ENCODE measurements at places on chromosomes 3 and 15.

- DNase-seq = no peak
These were observed 50.3 kb upstream of the PLSCR5 start for GRCh38 chr3:146655333-146655996.

GRCh38 chr3:148707601-148708380 is 10.1 kb downstream of the AGTR1 start:
- DNase-seq = no peak

DNA sequence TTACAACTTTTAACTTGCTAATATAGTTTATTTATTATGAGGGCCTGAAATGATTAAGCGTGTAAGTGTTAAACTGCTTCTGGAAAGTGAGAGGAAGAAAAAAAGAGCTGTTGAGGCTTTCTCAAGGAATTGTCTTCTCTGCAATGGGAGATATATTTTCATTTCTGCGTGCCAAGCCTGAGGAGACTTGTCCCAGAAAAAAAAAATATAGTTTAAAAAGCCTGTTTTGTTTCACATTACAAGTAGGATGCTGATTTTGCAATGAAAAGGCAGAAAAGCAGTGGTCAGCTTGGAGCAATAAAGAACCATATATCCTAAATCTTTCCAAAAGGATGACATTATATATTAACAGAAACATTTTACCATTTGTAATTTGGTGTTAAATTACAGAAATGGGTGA is 115.5 kb downstream of the GMNC start:
- DNase-seq = no peak

DNA sequence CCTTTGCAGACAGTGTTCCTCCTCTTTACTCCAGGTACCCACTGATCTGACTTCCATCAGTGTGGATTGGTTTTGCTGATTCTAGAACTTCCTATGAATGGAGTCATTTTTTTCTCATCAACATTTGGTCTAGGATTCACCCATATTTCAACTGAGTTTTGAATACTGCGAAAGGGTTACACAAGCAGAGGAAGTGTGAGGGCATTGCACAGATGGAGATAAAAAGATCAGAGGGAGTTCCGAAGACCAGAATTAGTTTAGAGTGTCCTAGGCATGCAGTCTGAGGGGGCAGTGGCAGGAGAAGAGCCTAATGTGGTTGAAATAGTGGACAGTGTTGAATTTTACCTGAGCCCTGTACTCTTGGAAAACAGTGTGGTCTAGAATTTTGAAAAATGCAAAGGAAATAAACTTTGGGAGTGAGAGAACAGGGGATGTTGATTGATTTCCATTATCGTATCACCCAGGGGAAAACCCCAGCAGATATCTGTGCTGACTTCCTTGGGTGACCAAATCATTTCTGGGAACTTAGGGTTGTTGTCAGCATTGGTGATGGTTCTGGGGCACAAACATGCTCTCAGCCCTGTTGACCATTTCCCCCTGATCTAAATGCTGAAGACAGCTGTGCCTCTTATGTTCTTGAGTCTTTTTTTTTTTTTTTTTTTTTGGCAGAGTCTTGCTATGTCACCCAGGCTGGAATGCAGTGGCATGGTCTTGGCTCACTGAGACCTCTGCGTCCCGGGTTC is 327.4 kb upstream of the LRRFIP2 start:
- DNase-seq = no peak

DNA sequence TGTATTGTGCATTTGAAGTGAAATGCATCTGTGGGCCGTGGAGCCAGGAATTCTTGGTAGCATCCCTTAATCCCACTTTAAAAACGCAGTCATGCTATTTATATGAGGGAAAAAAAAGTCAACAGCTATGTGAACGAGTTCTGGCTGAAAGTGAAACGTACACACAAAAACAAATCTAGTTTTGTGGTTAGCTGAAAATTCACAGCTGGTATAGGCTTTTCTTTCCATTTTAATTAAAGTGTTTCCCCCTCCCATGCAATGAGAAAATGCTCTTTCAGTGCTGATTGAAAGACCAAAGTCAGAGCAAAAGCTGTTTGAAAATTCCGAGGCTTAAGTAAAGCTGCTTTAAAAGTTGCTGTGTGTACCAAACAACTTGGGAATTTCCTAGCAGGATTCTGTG is 297.4 kb downstream of the PLCL2 start:
- no peak for DNase-seq

DNA sequence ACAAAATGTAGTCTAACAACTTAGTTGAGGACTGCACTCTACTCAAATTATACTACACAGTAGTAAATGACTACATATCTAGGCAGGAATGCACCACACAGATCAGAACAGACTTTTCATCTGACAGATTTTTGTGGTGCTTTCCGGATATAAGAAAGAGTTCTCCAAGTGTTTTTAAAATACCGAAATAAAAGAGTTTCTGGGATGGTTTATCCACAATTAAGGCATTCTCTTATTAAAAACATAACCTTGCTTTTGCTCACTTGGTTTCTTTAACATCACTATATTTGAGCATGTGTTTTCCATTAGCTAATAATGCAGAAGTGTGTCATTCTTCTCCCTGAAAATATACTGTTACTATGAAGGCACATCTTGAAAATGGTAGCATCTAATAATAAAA is 132.9 kb downstream of the MAGI1 start:
- DNase-seq = no peak
